ENCODE measurements at places on chromosomes 6 and 20.

GRCh38 chr6:84136364-84137050 lies 90.9 kb downstream of the CEP162 start:
- DNase-seq: no peak

DNA sequence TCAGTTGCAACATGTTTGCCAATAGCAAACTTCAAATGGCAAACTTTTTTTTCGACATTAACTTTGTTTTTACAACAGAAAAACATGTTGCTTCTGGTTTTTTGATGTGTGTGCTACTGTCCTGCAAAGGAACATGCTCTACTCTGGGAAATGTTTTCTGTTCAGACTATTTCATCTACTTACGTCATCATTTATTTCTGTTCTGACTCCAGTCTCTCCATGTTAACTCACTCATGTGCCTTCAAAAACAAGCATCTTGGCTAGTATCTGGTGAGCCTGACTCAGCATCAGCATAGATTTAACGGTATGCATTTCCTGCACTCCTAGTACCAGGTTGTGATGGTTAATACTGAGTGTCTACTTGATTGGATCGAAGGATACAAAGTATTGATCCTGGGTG lies 36.1 kb upstream of the MAP7 start:
- DNase-seq: no peak

- DNase-seq: no peak
Observed at GRCh38 chr6:164296411-164296810, 881.9 kb downstream of the QKI start.

GRCh38 chr6:157014871-157015270 lies 237.7 kb downstream of the ARID1B start:
- DNase-seq: no peak

Data from stimulated activated CD8-positive, alpha-beta memory T cell treated with anti-CD3 and anti-CD28 coated beads, Interleukin-12 subunit alpha, Interleukin-12 subunit beta, amount 100 ng/mL, for 4 hours (primary cell).